ENCODE measurements at places on chromosomes 2 and 18.

DNA sequence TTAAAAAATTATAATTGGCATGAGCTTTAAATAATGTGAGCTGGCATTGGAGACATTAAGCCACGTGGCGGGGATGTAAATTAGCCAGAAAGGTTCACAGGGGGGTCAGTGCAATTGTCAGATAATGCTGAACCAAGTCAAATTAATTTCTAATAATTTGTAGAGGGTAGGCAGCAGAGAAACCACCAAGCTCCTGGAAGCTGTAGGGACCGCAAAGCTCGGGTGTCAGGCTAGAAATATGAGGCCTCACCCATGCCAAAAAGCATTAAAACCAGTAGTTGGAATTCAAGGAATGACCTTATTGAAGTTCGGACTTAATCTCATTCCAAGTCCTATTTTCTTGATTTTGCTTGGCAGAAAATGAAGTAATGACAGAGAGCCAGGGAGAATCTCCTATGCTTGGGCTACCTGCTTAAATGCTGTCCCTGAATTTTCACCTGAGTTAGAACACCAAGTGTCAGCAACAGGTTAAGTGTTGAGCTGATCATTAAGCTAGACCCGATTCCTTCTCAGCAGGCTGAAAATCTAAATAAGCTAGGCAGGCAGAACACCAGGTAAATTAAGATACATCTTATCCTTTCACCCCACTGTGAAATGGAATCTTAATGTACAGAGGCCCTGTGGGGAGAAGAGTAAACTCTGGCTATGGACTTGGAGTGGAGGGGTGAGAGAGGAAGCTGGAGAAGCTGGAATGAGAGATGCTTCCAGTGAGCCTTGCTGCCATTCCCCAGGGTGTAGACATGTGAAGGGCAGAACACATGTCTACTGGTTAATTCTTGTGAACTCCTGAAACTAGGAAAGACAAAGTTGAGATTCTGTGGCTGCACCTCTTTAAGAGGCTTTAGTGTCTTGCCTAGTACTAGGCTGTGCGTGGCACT lies 520.0 kb downstream of the SLC4A3 start:
- no peak for DNase-seq

- DNase-seq, result no peak
Measured at GRCh38 chr2:39217192-39217550, 26.6 kb downstream of the CDKL4 start.

- DNase-seq, result no peak
Measured at GRCh38 chr18:48934723-48935432, 15.9 kb downstream of the SMAD7 start.

DNA sequence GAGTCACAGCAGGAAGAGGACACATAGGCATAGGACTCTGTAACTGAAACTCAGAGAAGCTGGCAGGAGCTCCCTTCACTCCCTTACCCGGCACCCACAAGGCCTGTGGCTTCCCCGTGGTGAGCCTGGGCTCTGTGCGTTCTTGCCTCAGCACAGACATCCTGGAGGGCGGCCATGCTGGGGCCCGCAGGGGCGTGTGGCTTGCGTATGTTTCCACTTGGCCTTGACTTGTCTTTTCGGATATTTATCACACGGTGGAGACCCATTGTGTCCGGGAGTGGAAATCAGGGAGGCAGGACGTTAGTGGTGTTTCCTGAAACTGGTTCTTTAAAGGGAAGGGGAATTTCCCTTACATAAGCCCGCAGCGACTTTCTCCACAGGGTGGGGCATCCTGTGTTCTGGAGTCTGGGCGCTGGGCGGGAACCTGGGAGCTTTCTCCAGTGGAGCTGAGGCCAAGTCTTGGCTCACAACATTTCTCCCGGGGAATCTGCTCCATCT lies 49.9 kb upstream of the EML6 start:
- no peak for DNase-seq

GRCh38 chr2:186126181-186126580 lies 359.9 kb upstream of the ZC3H15 start:
- no peak for DNase-seq

- DNase-seq, result no peak
Measured at GRCh38 chr2:151928380-151928779, 100.2 kb upstream of the ARL5A start.

DNA sequence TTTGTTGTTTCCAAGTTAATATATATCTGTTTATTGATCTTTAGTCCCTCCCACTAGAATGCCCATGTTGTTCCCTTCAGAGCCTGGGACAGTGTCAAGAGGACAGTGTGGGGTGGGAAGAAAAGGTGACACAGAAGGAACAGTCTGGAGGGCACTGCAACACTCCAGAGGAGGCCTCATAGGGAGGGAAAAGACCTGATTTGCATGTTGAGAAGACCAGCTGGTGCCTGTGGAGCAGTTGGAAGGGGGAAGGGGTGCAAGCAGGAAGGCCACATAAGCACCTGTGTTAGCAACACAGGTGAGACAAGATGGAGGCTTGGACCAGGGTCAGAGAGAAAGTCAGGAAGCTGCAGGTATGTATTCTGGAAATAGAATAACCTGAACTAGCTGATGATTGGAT lies 48.1 kb upstream of the FHOD3 start:
- DNase-seq, result no peak
